NCI-H1417 (cell line): ENCODE measurements at places on chromosomes 16 and 17.

GRCh38 chr16:49458656-49459445, 85.2 kb downstream of the C16orf78 start:
- no peak for DNase-seq

GRCh38 chr16:85304337-85304736, 192.1 kb upstream of the CIBAR2 start:
- DNase-seq, result no peak

- DNase-seq, result no peak
Measured at GRCh38 chr16:17369421-17370222, 101.1 kb downstream of the XYLT1 start.

GRCh38 chr16:83814659-83814985, 6.8 kb downstream of the HSBP1 start:
- no peak for DNase-seq

- DNase-seq, result peak; percentile 72
Measured at GRCh38 chr16:50213939-50214519, 52.3 kb upstream of the ADCY7 start.

- no peak for DNase-seq
Measured at GRCh38 chr17:82173351-82174041, 39.1 kb downstream of the CCDC57 start.

GRCh38 chr17:17493249-17493985, 2.8 kb downstream of the RASD1 start:
- DNase-seq, result peak; percentile 21

- no peak for DNase-seq
Measured at GRCh38 chr17:10803830-10804475, at the start of gene TMEM238L. TSS of gene TMEM238L (minus strand) at chr17:10804099. CDS start at chr17:10803963, 136 bp downstream.

- DNase-seq, result no peak
Measured at GRCh38 chr17:82434216-82434565, 15.8 kb upstream of the OGFOD3 start.

GRCh38 chr17:42016411-42016831, 818 bp downstream of the DNAJC7 start:
- DNase-seq, result peak; percentile 59

GRCh38 chr17:78785011-78785662, 3.1 kb upstream of the CYTH1 start:
- DNase-seq, result no peak

- no peak for DNase-seq
Measured at GRCh38 chr17:69908626-69909368, 166.2 kb upstream of the KCNJ16 start.

GRCh38 chr16:8431783-8432182, 158.5 kb downstream of the TMEM114 start:
- no peak for DNase-seq

DNA sequence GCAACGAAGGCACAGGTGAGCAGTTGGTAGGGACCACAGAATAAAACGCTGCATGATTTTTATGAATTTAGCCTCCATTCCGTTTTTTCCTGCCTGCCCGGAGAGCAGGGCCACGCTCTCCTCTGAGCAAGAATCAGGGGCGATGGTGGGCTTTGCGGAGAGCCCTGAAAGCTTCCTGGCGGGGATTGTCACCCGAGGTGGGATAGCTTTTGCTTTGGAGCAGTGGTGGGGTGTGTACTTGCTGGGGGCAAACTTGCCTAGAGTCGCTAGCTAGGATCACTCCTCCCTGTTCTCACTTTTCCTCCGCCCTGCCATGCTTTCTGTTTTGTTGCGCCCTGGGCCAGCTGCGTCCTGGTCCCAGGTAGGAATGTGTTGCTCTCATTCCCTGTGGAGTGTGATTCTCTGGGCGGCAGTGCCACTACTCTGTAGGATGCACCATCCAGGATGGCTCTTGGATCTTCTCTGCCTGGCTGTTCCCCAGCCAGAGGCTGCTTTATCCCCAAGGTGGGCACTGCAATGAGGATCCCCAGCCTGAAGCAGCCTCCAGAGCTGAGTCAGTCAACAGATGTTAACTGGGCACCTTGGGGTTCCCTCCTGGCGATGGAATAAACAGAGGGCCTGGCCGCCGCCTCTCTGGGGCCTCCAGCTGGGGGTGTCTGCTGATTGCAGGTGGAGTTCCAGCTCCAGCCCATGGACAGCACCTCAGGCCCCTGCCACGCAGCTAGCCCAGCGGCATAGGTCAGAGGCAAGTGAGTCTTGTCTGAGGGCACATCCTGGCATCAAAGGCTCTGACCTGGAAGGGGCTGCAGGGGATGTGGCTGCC, 360.9 kb upstream of the TNRC6C start:
- DNase-seq, result no peak

- DNase-seq, result no peak
Measured at GRCh38 chr16:17222871-17223401, 247.8 kb downstream of the XYLT1 start.

- no peak for DNase-seq
Measured at GRCh38 chr17:57877803-57878377, 28.0 kb upstream of the MRPS23 start.

GRCh38 chr17:77646046-77646430, 312.5 kb upstream of the TNRC6C start:
- no peak for DNase-seq

DNA sequence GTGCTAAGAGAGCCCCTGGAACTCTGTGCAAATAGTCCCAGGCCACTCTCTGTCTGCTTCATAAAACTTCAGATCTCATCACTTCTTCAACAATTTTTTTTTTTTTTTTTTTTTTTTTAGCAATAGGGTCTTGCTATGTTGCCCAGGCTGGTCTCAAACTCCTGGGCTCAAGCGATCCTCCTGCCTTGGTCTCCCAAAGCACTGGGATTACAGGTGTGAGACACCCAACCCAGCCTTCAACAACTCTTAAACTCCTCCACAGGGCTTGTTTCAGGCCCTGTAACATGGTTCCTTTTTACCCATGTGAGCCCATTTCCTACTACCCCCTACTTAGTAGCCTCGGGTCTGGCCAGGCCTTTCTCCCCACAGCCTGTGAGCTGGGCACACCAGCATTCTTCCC, 39.3 kb upstream of the ICAM2 start:
- no peak for DNase-seq

- no peak for DNase-seq
Measured at GRCh38 chr17:1474402-1475189, 17.9 kb downstream of the MYO1C start.

- no peak for DNase-seq
Measured at GRCh38 chr16:26454102-26454501, 612.6 kb upstream of the C16orf82 start.

- DNase-seq, result no peak
Measured at GRCh38 chr17:7007143-7007542, 5.3 kb upstream of the RNASEK start.

GRCh38 chr17:29140051-29140621, 40.1 kb downstream of the MYO18A start:
- DNase-seq, result no peak

GRCh38 chr16:56262551-56263245, 71.4 kb downstream of the GNAO1 start:
- no peak for DNase-seq

DNA sequence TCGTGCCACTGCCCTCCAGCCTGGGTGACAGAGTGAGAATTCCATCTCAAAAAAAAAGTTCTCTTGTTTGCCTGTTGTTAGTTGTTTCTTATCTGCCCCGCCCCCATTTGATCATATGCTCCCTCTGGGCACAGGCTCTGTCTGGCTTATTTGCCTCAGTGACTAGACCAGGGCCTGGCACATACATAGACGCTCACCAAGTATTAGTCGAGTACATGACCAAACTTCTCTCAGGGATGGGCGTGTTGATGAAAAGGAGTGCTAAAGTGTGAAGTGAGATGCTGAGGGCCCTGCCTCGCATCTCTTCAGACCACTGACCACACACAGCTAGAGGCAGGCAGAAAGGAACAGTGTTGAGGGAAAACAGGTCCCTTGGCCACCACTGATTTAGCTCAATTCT, 3.3 kb upstream of the HELZ start:
- no peak for DNase-seq

- DNase-seq, result no peak
Measured at GRCh38 chr16:50659806-50660205, 21.3 kb downstream of the SNX20 start.

DNA sequence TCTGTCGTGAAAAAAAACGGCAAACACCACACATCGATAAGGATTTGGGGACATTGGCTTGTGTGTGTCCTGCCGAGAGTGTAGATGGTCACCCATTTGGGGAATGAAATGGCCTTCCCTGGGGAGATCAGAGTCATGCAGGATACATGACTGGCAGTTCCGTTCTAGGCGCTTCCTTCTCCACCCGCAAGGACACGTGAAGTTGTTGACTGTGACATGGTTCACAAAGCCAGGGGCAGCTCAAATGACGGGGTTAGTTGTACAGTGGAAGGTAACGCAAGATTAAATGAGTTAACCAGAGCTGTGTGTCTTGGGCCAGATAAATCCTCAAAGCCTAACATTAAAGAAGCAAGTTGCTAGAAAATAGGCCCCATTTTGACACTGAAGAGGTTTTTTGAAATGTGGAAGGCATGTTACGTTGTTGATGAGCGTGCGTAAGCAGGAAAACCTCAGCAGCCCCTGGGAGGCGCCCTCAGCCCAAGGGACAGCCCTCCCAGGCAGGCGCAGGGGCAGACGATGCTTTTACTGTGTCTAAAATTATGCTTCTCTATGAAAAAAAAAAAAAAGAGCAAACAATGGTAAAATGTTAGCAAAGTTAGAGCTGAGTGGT, 35.9 kb upstream of the CHMP6 start:
- DNase-seq, result no peak

GRCh38 chr17:50505591-50506130, 2.6 kb upstream of the MYCBPAP start:
- DNase-seq, result no peak

- DNase-seq, result no peak
Measured at GRCh38 chr16:63050391-63050790, 1014.2 kb upstream of the CDH8 start.

GRCh38 chr17:69452664-69453260, 38.3 kb downstream of the MAP2K6 start:
- DNase-seq, result no peak

DNA sequence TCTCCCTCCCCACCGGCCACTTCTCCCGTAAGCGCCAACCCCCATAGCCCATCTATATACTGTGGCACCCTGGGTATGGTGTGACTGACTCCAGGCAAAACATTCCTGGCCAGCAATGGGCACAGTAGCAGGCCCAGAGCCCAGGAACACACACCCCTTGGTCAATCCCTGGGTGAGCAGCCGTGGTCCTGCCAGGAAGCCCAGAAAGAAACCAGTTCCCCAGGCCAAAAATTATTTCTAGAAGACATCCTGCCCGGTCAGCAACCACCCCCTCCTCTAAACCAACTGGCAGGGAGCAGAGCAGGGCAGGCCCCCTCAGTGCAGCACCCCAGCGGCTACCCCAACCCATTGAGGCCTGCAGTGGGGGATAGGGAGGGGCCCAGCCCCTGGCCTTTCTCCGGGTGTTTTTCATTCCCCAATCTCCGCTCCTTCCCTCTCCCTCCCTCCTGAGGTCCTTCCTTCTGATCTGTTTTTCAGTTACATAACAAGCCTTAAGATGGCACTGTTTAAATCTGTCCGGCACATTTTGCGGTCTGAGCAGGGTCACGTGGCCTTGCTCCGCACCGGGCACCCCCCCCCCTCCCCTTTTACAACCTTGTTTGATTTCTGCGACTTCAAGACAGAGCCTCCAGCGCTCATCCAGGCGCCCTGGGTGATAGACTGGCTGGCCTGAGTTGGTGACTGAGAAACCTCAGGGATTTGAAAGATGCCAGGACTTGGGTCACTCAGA, 2.0 kb downstream of the NPTX1 start:
- peak; percentile 28 for DNase-seq

DNA sequence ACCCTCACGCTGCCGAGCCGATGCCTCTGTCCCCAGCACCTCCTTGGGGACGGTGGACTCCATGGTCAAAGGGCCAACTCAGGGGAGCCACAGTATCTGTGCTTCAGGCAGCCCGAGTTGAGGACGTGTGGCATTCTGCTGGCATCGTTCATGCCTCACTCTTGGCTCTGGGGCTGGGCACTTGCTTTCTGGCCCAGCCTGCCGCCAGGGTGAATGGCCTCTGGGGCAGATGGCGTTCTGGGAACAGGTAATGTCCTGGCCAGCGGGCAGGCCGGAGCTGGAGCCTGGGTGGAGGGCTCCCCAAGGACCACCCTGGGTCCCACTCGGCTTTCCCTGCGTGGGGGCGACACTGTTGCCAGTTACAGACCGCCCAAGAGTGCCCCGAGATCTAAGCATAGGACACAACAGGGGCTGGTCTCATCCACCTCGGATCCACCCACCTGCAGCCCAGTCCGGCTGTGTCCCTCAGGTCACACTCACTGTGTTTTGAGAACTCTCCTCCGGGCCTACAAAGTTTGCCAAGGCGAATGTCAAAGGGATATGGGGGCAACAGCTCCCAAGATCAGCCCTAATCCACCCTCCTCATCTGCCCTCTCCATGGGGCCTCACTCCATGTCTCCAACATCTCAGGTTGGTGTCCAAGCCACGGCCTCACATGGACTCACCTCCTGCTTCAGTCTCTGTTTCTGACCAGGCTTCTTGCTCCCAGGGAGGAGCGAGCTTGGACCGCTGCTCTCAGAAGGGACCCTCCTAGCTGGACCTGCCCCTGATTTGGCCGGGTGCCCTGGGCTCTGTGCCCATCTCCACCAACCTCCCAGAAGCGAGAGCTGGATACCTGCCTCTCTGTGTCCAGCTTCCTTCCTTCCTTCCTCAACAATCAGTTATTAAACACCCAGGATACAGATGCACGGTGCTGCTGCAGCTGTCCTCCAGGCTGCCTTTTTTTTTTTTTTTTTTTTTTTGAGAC, 60.8 kb downstream of the TMEM235 start:
- no peak for DNase-seq

- DNase-seq, result no peak
Measured at GRCh38 chr16:68227850-68228553, 7.9 kb downstream of the ESRP2 start.

DNA sequence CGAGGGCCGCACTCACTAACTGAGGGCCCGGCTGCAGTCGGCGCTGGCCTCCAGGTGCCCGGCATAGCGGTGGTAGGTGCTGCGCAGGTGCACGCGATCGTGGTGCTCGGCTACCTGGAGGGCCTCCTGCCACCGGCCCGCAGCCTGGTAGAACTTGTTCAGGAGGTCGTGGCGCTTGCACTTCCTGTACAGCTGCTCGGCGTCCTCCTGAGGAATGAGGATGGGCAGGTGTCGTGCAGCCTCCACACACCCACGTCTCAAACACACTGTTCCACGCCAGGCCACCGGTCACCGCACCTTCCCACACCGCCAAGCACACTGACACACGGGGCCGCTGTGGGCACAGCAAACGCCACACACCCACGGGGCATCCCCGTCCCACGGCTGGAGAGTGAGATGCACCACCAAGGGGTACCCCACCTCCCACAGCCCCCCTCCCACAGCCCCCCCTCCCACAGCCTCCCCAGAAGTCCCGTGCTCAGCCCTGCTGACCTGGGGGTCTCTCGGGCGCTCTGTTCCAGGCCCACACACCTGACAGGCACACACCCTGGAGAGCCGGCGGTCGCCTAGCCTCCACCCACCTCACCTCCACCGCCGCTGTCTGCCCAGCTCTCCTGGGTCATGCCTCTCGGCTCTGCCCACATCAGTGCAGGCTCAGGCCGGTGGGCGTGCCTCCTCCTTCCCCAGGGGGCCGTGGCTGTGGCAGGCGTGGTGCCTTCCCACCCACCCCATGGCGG, 7.4 kb upstream of the TMEM204 start:
- DNase-seq, result no peak
